ENCODE measurements at places on chromosomes 7 and 10.

DNA sequence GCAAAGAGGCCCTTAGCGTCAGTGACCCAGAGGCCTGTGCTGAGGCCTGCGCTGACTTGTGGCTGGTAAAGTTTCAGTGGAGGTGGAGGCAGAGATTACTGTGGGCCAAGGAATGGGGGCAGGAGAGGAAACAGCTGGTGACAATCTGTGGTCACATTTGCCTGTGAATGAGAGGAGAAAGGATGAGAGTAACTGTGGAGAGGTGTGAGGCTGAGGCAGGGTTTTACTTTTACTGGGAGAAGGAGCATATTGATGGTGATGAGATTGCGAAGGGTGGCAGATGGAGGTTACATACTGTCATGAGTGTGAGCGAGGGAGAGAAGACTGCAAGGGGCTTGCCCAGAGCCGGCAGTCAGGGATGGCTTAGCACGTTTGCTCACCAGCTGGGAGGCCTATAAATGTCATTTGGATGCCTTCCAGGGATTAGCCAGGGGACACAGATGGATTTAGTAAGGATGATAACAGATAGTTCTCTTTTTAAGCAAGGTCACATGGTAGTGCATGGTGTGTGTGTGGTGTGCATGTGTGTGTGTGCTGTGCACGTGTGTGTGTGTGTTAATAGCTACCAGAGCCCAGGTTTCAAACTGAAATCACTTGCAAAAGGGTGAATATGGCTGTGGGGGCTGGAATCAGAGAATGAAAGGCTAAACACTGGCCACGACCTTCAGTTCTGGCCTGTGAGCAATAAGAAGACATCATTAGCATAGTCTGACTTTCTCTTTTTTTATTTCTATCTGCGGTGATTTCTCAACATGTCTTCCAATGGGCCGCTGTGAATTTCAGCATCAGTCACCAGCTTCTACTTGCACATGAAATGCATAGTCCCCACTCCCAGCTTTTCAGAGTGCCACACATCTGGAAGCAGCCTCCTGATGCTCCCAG, 291.5 kb upstream of the ZNF32 start:
- DNase-seq, result no peak

- no peak for DNase-seq
Measured at GRCh38 chr10:60035984-60036383, 129.6 kb upstream of the CCDC6 start.

DNA sequence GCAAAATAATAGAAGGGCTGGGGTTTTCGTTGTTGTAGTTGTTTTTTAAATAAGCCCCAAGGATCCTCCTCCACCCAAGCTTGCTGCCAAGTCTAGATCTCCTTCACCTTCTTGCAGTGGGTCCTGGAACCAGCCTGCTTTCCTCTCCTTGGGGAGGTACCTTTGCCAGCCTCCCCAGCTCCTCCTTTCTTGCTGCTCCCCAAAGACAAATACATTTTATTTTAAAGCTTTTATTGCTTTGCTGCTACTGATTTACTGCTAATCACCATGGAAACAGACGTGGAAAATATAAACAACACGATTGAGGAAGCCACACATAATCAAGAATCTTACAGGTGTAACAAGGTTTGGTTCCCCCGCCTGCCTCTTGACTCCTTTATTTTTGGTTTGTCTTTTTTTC, 17.4 kb upstream of the SLF2 start:
- DNase-seq, result no peak

- DNase-seq, result peak; percentile 29
Measured at GRCh38 chr7:50416527-50417182, 33.5 kb downstream of the FIGNL1 start.

GRCh38 chr10:88106366-88106765, 242.9 kb downstream of the PTEN start:
- no peak for DNase-seq

GRCh38 chr10:7412928-7413282, 2.1 kb upstream of the SFMBT2 start:
- no peak for DNase-seq

GRCh38 chr7:134317434-134317833, 704 bp upstream of the SLC35B4 start:
- no peak for DNase-seq

GRCh38 chr10:97974526-97975525, 55.6 kb downstream of the CRTAC1 start:
- no peak for DNase-seq

DNA sequence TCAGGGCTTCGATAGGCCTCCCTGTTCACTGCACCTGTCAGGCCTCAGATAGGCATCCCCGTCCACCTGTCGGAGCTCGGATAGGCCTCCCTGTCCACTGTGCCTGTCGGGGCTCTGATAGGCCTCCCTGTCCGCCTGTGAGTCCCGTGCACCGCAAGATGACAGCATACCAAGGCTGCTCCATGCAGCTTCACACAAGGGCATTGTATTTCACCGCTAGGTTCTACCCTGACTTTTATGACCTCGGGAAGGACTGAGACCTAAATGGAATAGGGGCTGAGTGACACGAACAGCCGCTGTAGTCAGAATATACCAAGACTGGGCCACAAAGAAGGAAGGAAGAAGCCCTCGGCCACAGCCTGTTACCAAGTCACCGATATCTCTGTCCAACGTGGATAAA, 271.2 kb downstream of the DIP2C start:
- DNase-seq, result no peak

GRCh38 chr7:45459476-45459875, 114.7 kb upstream of the ADCY1 start:
- DNase-seq, result no peak

- no peak for DNase-seq
Measured at GRCh38 chr7:36955456-36956129, 231.3 kb upstream of the AOAH start.

DNA sequence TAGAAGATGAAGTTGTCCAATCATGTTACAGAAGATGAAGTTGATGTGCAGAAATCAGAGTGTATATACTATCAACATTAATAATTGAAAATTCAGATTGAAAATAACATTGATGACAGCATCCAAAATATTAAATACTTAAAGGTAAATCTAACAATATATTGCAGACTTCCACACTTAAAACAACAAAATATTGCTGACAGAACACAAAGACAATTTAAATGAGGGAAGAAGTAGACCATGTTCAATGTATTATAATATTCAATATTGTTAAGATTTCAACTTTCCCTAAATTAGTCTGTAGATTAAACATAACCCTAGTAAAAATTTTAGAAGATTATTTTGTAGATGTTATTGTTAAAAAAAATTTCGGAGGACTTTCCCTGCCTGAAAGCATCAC, 151.9 kb downstream of the PON1 start:
- no peak for DNase-seq
